ENCODE measurements at places on chromosomes 7 and 10.

DNA sequence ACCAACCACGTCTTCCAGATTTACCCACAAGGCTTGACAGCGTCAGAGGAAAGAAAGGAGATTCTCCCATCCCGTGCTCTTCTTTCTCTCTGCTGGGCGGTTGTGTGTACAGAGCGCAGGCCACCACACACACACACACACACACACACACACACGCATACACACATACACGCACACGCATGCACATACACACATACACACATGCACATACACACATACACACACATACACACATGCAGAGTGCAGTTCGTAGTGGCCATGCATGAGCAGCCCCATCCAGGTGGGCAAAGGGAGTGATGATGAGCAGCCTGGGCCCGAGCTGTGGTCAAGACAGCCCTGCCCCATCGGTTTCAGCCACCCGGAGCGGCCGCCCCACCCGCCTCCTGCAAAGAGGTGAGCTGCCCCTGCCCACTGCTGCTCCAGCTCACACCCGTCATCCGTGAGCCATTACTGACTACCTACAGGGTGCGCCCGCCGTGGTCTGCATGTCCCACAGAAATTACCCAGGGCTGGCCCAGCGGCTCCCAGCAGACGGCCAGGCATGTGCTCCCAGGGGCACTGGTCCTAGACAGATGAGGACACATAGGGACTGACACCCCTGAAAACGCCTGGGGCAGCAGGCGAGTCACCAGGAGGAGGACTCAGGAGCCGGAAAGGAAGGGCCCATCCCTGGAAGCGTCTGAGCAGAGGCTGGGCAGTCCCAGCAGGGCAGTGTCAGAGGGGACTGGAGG is 69.6 kb downstream of the ASB13 start:
- H3K4me1 ChIP-seq = peaks cover 7% of the 10 kb centered on the region
- H3K27me3 ChIP-seq = no peaks in the 10 kb centered on the region
- no peak overlapping the region for H3K4me3 ChIP-seq
- no peaks in the 10 kb centered on the region for H3K36me3 ChIP-seq
- no peak for DNase-seq

- no peaks in the 10 kb centered on the region for H3K36me3 ChIP-seq
- H3K27ac ChIP-seq = no peak overlapping the region
- DNase-seq = no peak
- no peak overlapping the region for H3K4me3 ChIP-seq
- H3K4me1 ChIP-seq = no peaks in the 10 kb centered on the region
Observed at GRCh38 chr10:26869528-26869927, 8.8 kb upstream of the ABI1 start.

DNA sequence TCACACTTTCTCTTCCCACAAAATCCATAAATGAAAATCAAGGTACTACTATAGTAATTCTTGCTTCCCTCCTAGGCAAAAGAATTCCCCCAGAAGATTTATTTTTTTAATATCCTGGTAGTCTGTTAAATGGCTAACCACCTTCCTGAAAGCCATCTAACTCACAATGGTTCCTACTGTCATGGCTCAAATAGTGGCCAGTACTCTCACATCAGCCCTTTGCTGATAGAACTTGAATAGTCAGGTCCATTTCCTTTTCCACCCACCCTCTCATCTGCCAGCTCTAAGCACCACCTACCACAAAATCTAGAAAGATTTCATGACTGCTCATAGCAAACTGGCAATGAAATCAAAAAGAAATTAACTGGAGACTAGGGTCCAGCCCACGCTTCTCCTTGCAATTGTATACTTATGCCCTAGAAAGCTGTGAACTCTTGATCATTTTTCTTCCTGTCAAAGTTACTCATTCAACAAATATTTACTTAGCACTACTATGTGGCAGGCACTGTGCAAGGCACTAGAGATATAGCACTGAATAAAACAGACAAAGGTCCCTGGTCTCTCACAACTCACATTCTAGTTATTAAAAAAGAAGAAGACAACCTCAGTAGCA is 60.4 kb downstream of the ARMH3 start:
- H3K27me3 ChIP-seq = no peaks in the 10 kb centered on the region
- no peak overlapping the region for H3K27ac ChIP-seq
- H3K4me1 ChIP-seq = no peaks in the 10 kb centered on the region
- H3K4me3 ChIP-seq = no peak overlapping the region
- H3K36me3 ChIP-seq = peaks cover 50% of the 10 kb centered on the region

DNA sequence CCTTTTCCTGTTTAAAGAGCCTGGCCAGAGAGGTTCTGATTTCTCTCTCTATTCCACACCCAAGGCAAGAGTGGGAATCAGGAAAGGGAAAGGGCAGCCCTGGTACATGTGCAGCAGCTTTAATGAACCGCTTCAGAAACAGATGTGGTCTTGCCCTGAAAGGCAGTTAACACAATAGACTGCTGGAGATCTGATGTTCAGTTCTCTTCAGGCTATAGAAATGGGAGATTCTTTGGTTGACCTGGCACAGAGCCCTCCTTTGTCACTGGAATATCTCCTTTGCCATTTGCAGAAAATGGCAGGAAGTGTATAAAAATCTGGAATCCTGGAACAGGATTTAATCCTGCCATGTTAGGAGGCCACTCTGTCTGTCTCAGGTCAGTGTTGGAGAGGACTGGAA is 36.3 kb upstream of the EXOC6 start:
- no peak overlapping the region for H3K27ac ChIP-seq
- no peaks in the 10 kb centered on the region for H3K36me3 ChIP-seq
- no peak overlapping the region for H3K4me3 ChIP-seq
- H3K4me1 ChIP-seq = no peaks in the 10 kb centered on the region
- DNase-seq = no peak
- no peaks in the 10 kb centered on the region for H3K27me3 ChIP-seq

DNA sequence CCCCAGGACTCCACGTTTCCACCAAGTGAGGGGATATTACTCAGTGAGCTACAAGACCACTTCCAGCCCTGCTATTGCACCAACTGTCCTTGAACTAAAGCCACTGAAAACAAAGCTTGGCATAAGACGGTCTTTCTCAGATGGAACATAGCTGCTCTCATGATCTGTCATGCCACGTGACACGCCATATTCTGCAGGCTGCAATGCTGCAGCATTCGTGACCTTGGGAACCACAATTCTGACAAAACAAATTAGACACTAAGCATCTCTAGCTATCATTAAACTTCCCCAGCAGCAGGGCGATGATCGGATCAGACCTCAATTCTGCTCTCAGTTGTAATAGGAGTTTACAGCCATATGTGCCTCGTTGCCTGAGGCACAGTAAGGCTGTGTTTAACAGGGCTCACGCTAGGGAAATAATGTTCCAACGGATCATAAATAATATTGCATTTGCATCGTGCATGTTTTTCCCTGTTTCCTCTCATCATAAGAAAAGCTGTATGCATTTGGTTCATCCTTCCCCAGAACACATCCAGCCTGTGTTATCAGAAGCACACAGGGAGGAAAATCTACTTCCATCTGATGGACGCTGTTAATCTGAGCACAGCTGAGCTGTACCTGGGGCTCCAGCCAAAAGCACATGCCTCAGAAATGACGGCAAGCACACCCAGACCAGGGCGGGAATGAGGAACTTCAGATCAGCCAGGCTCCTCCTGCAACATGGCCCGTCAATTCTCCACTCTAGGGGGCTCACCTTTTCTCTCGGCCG is 38.6 kb upstream of the CNPY1 start:
- no peak overlapping the region for H3K4me3 ChIP-seq
- no peak for DNase-seq
- no peak overlapping the region for H3K27ac ChIP-seq
- no peaks in the 10 kb centered on the region for H3K27me3 ChIP-seq
- H3K36me3 ChIP-seq = no peaks in the 10 kb centered on the region

- H3K27ac ChIP-seq = peak overlapping the region; percentile 56
- H3K4me1 ChIP-seq = peaks cover 44% of the 10 kb centered on the region
- H3K4me3 ChIP-seq = no peak overlapping the region
Observed at GRCh38 chr10:69348816-69349541, 67.7 kb downstream of the TACR2 start.

GRCh38 chr10:53955091-53955490 is 845.9 kb downstream of the PCDH15 start:
- no peaks in the 10 kb centered on the region for H3K4me1 ChIP-seq
- H3K36me3 ChIP-seq = no peaks in the 10 kb centered on the region
- H3K4me3 ChIP-seq = no peak overlapping the region
- H3K27me3 ChIP-seq = no peaks in the 10 kb centered on the region
- no peak for DNase-seq

- H3K27me3 ChIP-seq = no peaks in the 10 kb centered on the region
- no peaks in the 10 kb centered on the region for H3K4me1 ChIP-seq
- no peak overlapping the region for H3K4me3 ChIP-seq
- H3K27ac ChIP-seq = no peak overlapping the region
Observed at GRCh38 chr10:14407567-14407966, 76.8 kb upstream of the FRMD4A start.

GRCh38 chr10:74967911-74968666 is 141.7 kb downstream of the KAT6B start:
- peaks cover 4% of the 10 kb centered on the region for H3K4me1 ChIP-seq
- no peak overlapping the region for H3K4me3 ChIP-seq
- H3K27me3 ChIP-seq = no peaks in the 10 kb centered on the region
- no peak for DNase-seq
- H3K27ac ChIP-seq = no peak overlapping the region

DNA sequence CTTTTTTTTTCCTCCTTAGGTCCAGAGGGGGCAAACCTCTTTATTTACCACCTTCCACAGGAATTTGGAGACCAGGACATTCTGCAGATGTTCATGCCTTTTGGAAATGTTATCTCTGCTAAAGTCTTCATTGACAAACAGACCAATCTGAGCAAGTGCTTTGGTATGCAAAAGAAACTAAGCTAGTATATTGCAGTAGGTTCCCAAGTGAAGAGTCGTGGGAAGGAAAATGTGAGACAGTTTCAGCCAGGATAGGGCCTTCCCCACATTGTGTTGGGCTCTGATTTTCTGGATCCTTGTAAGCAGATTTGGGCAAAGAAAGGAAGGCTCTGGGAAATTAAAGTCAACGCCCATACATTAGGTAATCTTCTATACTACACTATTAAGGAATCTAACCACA is 285.6 kb downstream of the USP6NL start:
- no peak for DNase-seq
- H3K4me1 ChIP-seq = peaks cover 13% of the 10 kb centered on the region
- H3K27ac ChIP-seq = no peak overlapping the region
- no peak overlapping the region for H3K4me3 ChIP-seq

DNA sequence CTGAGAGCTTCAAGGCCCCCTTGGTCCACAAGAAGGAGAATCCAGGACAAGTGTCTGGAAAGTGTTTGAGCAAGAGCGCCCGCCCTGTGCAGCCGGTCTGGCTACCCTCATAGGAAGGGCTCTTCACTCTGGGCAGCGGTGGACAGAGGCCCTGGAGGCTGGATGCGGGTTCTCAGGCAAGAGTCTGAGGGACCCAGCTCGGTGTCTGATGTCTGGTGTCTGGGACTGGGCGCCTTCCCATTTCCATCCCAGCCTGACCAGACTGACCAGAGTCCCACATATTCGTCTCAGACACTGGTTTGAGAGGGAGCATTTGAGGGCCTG is 59.8 kb downstream of the HK1 start:
- peaks cover 50% of the 10 kb centered on the region for H3K4me1 ChIP-seq
- H3K27me3 ChIP-seq = no peaks in the 10 kb centered on the region
- no peaks in the 10 kb centered on the region for H3K36me3 ChIP-seq
- H3K27ac ChIP-seq = peak overlapping the region; percentile 90

DNA sequence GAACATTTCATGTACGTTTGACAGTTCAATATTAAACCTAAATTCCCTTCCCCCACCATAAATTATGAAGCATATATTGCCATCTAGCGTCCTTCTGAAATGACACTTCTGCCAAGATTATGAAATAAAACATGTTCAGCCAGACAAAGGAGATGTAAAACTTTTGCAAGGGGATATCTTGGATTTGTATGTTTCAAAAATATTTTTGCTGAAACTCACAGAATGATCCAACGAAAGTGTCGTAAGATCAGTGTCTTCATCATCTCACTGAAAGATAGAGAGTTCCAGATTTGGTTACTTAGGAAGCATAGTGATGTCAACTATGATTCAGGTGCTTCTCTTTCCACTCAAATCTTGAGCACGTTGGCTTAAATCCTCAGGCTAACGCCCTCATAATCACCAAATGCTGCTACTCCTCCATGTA is 904.3 kb downstream of the XPNPEP1 start:
- H3K4me3 ChIP-seq = no peak overlapping the region
- no peaks in the 10 kb centered on the region for H3K27me3 ChIP-seq
- DNase-seq = no peak
- no peak overlapping the region for H3K27ac ChIP-seq
- no peaks in the 10 kb centered on the region for H3K4me1 ChIP-seq

DNA sequence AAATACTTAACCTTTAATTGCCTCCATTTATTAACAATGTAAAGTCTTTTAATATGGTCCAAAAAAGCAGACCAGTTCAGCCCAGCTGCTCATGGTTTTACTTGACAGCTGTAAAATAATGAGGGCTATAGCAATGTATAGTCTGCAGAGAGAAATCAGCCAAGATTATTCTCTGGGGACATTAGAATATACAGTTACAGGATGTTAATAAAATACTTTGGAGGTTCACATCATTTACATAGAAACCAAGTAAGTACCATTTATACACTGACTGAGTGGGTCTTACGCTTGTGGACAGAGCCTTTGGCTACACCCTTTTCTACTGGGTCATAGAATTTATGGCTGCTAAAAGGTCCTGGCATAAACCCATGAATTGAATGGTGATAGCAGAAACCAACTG is 340.7 kb upstream of the CELF2 start:
- H3K27me3 ChIP-seq = no peaks in the 10 kb centered on the region
- DNase-seq = no peak
- no peak overlapping the region for H3K4me3 ChIP-seq
- no peaks in the 10 kb centered on the region for H3K36me3 ChIP-seq
- no peaks in the 10 kb centered on the region for H3K4me1 ChIP-seq
- H3K27ac ChIP-seq = no peak overlapping the region

DNA sequence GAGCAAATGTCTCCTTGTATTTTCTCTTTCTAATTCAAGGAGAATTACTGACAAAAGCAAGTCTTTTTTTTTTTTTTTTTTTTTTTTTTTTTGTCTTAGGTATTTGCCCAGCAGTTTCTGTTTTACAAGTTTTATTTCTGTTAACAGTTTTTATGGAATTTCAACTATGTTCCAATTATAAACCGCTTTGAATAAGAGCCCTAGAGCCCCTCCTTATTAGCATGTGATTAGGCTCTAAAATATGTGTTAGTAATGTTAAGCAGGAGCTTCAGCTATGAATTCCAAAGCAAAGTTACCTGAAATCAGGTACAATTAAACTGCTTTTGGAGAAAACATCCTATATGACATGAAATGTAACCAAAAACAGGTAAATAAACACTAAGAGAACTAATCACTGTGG is 997.0 kb upstream of the POT1 start:
- H3K27me3 ChIP-seq = no peaks in the 10 kb centered on the region
- DNase-seq = no peak
- H3K27ac ChIP-seq = no peak overlapping the region

- H3K4me3 ChIP-seq = no peak overlapping the region
- no peaks in the 10 kb centered on the region for H3K4me1 ChIP-seq
- no peaks in the 10 kb centered on the region for H3K36me3 ChIP-seq
- H3K27me3 ChIP-seq = no peaks in the 10 kb centered on the region
- DNase-seq = no peak
Observed at GRCh38 chr10:91711885-91712680, 79.2 kb upstream of the PPP1R3C start.
